ENCODE measurements at places on chromosomes 3 and 15.
A peak's percentile ranks its signal among the peaks of the same experiment; 100 is the strongest.

GRCh38 chr3:32175607-32176197, 62.8 kb upstream of the CMTM8 start:
- peak; percentile 46 for DNase-seq

- DNase-seq = no peak
Observed at GRCh38 chr15:93250209-93250608, 161.2 kb upstream of the RGMA start.

DNA sequence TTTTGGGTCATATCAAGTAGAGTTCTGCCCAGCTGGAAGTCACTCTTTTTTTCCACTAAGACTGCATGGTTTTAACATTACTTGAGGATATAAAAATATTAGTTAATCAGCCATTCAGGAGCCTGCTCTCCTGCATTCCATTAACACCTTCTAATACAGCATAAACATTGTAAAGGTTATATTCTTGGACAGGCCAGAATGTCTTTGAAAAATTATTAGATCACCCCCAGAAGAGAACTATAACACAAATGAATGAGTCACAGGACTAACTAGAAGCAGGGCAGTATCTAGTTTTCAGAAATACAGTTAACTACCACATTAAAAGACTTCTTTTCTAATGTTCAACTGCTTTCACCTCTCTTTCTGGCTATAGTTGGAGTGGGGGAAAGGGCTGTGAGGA, 80.9 kb downstream of the THBS1 start:
- DNase-seq = no peak

- no peak for DNase-seq
Observed at GRCh38 chr3:192170031-192170430, 557.3 kb downstream of the FGF12 start.

DNA sequence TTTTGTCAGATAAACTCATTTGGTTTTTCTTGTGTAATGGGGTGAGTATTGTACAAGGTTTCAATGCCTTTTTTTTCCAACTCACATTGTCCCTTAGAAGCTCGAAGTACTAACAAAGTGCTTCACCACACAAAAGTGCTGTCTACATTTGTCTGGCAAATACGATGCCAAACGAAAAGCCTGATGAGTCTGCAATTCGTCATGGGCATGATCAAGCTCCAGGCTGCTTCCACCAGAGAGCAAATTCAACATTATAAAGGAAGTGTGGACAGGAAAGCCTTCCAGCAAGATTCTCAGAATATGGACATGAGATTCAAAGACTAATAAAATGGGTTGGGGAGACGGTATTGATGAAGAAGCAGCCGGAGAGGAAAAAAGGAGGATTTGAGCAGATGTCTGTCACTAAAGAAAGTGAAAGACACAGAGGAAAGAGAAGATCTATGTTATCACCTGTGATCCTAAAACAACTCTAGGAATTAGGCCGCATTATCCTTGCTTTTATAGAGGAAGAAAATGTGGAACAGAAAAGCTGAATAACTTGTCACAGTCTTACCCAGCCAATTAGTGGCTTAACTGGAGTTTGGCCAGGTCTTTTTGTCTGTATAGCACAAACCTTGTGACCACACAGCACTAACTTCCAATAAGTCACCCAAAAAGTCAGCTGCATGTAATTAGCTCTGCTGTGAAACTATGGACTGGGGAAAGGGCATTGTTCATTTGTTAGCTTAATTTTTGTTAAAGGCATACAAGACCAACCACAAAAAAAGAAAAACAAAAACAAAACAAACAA, 494.8 kb downstream of the FHIT start:
- no peak for DNase-seq

DNA sequence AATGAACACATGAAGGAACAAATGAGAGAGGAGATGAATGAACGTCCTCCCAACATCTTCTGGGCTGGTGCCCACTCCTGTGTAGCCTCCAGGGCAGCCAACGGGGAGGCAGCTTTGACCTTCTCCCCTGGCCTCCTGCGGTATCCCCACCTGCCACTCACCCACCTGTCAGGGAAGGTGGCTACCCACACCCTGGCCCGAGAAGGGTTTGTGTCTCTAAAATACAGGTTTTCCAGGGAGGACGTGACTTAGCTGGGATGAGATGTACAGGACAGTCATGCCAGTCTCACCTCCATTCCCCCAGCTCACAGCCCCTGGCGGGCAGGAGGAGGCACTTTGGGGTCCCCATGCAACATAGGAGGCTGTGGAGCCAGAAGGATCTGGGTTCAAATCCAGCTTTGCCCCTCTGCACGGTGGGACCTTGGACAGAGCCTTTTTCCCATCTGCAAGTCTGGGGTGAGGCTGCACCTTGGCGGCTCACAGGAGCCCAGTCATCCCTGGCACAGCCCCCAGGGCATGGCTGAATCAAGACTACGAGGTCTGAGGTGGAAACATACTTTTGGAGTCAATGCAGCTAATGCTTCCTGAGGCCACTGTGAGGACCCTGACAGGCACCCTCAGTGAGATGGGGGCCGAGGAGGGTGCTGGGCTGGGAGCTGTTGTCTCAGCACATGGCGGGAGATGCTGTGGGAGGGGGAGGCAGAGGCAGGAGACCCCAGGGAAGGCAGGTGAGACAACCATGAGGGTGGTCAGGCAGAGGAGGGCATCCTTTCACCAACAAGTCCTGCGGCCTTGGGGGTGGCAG, 11.1 kb upstream of the PLXND1 start:
- DNase-seq = no peak

GRCh38 chr3:55654123-55654760, 167.1 kb upstream of the WNT5A start:
- DNase-seq = no peak

- DNase-seq = no peak
Observed at GRCh38 chr15:68503791-68504680, 72.1 kb upstream of the ITGA11 start.

GRCh38 chr3:111594205-111594604, 941 bp downstream of the ZBED2 start:
- no peak for DNase-seq

DNA sequence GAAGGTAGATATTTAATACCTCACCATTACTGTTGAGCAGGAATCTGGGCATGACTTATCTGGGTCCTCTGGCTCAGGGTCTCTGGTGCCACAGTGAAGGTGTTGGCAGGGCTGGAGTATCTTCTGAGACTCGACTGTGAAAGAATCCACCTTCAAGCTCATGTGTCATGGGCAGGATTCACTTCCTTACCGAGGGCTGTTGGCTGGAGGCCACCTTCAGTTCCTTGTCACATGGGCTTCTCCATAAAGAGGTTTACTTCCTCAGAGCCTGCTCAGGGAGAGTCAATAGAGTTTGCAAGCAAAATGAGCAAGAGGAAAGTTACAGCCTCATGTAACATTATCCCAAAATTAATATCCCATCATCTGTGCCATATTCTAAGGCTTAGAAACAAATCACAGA, 459.5 kb downstream of the NR2F2 start:
- DNase-seq = no peak

- no peak for DNase-seq
Observed at GRCh38 chr3:169764312-169764881, 463 bp downstream of the TERC start.

DNA sequence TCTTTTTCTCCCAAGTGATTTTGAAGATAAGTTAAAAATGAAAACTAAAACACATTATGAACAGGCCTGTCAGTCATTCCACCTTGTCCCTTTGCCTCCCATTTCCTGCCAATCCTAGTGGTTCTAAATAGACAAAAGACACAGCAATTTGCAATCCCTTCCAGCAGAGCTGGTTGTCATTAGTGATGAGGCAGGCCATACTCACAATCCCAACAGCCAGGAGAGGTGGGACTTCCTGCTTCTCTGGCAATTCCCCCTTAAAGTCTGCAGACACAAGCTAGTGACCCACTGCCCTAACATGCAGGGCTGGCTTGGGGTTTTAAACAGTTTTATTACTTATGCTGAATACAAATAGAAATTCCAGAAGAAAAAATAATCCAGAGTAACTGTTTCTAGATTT, 38.4 kb upstream of the RBP1 start:
- no peak for DNase-seq

GRCh38 chr3:14521611-14522010, 18.5 kb downstream of the GRIP2 start:
- no peak for DNase-seq

DNA sequence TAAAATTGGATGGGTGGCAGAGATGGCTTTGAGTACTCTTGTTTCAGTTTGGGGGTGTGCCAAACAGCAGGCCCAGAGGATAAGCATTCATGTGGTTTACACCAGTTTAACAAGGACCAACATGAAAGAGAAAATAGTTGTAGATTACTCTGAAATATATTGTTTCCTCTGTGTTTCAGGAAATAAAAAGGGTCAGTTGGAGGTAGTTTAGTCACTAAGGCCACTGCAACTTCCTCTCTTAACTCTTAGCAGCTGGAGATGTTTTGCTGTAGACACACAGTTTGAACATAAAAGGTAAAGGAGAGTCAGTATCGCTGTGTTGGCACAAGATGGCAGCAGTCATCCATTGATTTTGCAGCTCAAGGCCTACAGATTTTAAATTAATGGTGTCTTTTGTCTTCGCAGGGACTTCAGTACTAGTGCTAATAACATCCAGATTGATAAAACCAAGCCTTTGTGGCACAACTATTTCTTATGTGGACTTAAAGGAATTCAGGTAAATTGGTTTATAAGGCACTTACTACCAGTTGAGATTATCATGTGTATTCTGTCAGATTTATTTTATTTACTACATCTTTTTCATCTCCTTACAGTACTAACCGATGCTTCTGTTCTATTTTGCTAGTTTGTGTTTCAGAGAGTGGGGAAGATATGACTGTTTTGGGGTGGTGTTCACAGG, 65.5 kb downstream of the GALK2 start:
- DNase-seq = peak; percentile 62

GRCh38 chr3:49343163-49343562, 3.3 kb upstream of the USP4 start:
- DNase-seq = no peak

DNA sequence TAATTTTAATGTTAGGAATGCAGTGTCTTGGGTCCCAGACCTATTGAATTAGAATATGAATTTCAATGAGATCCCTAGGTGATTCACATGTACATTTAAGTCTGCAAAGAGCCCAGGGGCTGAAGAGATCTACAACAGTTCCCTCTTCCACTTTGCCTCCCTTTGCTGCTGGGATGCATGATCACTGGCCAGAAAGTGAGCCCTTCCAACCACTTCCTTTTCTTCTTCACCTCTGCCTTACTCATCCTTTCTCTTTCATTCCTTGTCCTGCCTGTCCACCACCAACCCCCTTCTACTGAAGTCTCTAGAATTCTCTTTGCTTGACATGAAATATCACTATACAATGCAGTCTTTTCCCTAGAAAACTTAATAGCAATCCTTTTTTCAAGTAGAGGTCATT, 222.4 kb upstream of the LRIG1 start:
- DNase-seq = no peak

GRCh38 chr3:183375337-183375736, 53.1 kb downstream of the MCF2L2 start:
- DNase-seq = no peak

- peak; percentile 1 for DNase-seq
Observed at GRCh38 chr15:70061696-70062270, 35.9 kb downstream of the TLE3 start.

GRCh38 chr3:152287898-152288576, 19.3 kb downstream of the MBNL1 start:
- DNase-seq = no peak

DNA sequence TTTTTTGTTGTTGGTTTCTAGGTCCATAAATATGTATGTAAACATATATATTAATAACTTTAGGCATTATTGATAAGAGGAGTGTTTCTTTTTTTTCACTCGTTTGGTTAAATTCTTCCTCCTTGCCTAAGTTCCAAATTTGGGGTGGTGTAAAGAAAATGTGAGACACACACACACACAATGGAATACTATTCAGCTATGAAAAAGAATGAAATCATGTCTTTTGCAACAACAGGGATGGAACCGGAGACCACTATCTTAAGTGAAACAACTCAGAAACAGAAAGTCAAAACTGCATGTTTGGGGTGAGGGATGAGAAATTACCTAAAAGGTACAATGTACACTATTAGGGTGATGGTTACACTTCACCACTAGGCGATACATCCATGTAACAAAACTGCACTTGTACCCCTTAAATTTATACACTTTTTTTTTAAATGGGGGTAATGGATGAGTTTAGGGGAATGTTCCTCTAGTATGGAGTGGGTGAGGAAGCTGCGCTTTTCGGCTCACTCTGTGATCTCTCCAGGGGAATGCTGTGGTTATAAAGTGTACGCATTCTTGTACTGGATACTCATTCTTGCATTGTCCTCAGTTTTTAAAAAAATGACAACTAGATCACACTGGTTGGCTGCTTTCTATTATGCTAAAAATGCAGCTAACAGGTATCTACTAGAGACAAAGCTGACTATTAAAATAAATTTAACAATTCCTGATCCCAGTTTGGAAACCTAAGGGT, 50.8 kb upstream of the PPARG start:
- DNase-seq = no peak

DNA sequence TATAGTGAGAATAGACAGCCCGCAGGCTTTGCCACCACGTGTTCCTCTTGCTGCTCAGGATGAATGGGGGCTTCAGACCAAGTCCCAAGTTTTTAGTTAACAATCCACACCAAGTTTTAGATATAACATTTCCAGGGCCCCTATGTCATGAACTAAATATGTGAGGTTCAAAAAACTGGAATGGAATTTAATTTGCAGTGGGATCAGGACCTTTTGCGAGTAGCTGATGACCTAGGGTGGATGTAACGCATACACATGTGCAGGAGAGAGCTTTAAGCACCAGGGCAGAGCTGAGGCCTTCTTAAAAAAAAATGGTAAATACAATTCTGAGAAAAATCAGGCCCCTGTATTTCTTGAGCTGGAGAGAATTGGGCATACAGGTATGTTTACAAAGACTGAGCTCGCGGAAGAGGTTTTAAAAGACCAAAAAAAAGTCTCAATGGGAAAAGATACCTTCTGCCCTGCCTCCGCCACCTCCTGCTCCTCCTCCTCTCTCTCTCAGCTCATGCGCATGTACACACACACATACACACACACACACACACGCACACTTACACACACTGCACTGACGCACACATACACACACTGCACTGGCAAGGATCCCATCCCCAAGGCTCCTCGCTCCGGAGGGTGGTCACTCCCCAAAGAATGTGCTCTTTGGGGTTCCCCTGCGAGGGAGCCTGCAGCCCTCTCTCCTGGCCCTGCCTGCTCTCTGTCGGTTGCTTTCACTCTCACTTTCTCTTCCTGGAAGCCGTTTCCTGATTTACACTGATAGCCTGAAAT, 48.2 kb upstream of the IGF1R start:
- peak; percentile 31 for DNase-seq

GRCh38 chr15:59303633-59304032, 69.0 kb downstream of the MYO1E start:
- DNase-seq = no peak

GRCh38 chr3:117454908-117455307, 745.3 kb downstream of the TUSC7 start:
- DNase-seq = no peak
